Stimulated activated CD4-positive, alpha-beta T cell treated with anti-CD3 and anti-CD28 coated beads, TNF-alpha, amount 100 ng/mL, for 1 hour (primary cell): ENCODE measurements at places on chromosomes 11 and 22.

DNA sequence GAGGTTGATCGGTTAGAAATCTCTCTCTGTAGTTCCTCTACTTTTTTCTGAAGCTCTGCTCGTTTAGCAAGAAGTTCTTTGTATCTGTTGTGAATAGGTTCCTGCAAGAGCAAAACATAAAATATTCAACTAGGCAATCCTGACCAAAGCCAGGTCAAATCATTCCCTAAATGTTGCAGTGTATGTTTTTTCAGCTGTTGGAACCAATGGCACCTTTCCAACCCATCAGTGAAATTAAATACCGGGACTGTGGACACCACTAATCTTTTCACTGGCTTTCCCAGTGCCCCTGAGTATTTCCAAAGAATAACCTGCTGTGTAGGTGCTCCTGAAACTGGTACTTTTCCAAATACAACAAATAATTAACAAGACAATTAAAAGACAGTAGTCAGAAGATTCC is 45.1 kb downstream of the CEP57 start:
- no peak for DNase-seq

DNA sequence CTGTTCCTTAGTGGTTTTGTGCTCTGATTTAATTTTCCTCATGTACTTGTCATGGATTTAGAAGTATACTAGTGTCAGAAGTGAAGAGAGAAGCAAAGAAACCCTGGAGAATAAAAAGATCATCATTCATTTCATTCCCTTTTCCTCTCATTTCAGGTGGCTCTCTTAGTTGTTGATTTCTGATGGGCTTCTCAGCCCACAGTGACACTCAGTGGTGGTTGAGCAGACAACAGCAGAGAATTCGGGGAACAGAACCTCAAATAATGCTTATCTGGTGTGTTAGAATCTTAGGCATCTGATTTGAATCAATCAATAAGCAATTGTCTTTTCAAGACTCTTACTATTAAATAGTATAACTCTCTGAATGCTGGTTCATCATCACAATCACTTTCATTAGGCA is 1289.4 kb downstream of the FAM181B start:
- DNase-seq: no peak

DNA sequence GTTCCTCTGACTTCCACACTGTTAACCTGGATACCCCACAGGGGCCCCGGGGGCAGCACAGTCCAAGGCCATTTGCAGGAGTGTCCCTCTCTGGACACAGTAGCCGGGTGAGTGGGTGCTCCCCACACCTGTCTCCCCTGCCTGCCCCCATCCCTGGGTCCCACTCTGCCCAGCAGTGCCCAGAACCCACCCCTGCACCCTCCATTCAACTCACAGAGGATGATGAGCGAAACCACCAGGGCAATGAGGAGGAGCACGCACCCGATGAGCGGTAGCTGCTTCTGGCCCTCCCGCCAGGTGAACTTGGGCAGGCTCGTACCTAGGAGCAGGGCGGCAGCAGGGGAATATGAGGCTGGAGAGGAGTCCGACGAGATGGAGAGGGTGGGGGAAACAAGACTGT is 12.2 kb downstream of the TMPRSS13 start:
- DNase-seq: no peak

DNA sequence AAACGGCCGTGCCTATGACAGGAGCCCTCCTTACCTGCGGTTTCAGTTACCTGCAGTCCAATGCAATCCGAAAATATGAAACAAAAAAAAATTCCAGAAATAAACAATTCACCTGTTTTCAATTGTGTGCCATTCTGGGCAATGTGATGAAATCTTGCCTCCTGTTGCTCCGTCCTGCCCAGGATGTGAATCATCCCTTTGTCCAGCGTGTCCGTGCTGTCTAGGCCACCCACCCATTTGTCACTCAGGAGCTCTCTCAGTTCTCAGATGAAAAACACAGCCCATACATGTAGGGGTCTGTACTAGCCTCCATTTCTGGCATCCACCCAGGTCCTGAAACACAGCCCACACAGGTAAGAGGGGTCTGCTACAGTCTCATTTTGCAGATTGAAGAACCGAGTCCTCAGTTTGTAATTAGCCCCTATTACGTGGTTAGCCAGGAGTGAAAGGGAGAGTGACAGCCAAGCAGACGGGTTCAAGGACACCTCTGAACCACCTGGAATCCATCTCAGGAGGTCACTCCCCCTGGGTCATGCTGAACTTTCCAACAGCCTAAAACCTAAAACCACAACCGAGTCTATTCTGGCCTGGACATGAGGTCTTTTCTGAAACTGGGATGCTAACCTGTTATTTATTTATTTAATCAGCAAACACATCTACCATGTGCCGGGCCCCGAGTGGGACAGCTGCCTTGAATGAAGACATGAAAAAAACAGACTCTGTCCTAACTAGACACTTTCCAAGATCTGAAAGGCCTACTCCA is 317.2 kb downstream of the SHANK2 start:
- DNase-seq: no peak

DNA sequence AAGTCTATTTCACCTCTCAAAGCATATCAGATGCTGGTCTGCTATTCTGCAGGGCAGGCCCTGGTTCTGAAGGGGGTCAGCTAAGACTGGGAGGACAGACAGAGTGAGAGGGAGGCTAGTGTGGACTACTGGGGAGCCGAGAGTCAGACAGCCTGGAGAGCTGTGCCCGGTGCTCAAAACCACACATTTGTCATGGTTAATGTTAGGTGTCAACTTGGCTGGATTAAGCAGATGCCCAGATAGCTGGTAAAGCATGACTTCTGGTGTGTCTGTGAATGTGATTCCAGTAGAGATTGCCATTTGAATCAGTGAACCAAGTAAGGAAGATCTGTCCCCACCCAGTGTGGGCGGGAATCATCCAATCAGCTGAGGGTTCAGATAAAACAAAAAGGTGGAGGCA is 102.6 kb downstream of the SNX19 start:
- DNase-seq: no peak

DNA sequence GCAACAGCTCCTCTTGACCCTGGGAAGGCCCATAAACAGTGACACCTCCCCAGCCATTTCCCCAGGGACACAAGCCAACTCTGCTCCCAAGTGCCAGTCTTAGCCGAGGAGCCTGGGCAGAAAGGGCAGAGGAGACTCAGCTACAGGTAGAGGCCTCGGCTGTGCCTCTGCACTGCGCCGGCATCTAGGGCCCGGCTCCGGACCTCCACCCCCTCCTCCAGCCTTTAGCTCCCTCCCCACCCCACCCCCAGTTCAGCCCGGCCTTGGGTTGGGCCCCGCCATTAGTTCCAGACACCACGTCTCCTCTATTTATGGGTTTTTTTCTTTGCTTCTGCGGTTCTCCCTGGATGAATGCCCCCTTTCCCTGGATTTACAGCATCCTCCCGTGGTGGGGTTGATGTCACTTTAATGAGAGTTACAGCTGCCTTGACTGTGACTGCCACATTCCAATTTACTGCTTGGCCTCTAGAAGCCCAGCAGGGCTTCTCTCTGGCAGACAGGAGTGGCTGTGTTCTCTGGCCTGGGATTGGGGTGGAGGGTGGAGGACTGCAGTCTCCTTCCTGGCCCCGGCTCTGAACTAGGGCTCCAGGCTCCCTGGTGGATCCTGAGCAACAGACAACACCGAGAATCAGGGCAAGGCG is 13.5 kb upstream of the OAF start:
- no peak for DNase-seq

- no peak for DNase-seq
Observed at GRCh38 chr11:112274007-112274783, 13.5 kb upstream of the PLET1 start.

DNA sequence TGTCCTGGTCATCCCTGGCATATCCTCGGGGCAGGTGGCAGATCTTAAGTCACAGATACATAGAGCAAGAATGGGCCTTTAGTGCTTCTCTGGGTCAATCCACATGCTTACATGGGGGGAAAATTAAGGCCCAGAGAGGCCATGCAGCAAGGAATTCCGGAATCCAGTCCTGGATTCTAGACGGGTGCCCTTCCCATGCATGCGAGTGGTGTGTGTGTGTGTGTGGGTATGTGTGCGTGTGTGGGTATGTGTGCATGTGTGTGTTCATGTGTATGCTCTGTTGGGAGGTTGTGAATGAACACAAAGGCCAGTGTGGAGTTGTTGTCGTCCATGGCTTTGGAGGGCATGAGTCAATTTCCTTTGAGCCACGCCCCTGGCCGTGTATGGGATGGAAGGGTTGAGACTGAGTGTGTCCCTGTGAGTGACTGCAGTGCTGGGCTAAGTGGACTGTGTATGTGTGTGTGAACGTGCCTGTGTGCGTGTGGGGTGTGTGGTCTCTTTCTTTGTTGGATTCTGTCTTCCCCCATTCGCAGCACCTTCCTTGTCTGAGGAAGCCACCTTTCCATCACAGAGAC is 33.4 kb upstream of the EIF3D start:
- DNase-seq: no peak

GRCh38 chr11:100546714-100547113 is 140.4 kb upstream of the ARHGAP42 start:
- DNase-seq: no peak

DNA sequence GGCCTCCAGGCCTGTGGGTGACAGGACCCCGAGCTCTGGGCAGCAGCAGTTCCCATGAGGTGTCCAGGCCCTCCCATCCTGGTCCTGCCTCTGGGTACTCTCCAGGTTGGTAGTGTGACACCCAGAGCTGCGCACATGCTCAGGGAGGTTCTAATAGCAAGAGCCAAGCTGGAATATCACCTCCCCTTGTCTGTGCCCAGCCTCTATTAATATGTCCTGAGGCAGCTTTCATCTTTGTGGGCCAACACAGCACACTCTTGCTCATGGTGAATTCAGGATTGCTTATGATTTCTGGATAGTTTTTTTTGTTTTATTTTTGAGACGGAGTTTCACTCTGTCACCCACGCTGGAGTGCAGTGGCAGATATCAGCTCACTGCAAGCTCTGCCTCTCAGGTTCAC is 3.3 kb downstream of the P2RX6 start:
- no peak for DNase-seq

DNA sequence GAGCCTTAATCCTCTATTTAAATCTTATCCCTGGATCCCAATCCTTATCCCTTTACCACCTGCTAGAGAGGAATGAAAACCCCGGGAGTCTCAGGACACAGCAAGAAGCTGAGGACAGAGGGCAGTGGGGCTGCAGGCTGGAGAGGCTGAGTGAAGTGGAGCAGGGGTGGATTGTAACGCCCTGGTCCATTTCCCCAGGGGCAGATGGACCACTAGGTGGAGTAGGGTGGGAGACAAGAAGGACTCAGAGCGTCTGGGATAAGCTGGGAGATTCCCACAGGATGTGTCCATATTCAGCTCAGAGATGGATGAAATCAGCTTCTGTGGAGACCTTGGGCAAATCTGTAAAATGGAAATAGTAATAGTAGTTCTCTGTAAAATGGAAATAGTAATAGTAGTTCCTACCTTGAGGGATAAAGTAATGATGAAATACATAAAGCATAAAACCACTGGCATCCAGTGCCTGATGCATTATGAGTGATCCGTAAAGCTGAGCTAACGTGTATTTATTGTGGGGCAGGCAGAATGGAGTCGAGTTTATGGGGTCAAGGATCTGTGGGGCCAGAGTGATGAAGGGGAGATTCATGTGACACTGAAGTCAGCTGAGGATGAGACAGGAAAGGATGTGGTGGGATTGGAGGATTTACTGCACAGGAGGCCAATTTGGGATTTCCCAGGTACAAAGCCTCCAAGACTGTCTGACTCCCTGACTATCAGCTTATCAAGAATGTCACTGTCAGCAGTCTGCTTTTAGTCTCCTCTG is 1.9 kb upstream of the ROBO4 start:
- no peak for DNase-seq

DNA sequence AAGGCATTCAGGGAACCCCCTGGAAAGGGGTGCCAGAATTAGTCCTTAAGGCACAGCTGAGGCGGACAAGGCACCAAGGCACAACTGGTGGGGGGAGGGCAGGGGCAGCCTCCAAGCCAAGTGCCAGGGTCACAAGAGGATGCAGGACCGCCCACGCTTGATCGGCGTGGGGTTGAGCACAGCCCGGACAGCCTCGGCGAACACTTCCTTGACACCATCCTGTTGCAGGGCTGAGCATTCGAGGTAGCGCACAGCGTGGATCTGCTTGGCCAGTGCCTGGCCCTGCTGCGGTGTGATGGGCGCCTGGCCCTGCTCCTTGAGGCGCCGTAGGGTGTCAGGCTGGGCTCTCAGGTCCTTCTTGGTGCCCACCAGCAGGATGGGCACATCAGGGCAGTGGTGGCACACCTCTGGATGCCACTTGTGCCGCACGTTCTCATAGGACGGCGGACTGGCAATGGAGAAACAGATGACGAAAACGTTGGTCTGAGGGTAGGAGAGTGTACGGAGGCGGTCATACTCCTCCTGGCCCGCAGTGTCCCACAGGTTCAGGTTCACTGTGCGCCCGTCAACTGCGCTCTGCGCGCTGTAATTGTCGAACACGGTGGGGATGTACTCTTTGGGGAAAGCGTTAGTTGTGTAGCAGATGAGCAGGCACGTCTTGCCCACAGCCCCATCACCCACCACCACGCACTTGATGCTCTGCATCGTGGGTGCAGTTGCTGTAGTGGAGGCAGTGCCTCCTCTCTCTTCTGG is 13.1 kb downstream of the RHOG start:
- no peak for DNase-seq

- no peak for DNase-seq
Observed at GRCh38 chr11:45470151-45470793, 184.1 kb upstream of the SYT13 start.

GRCh38 chr11:40514124-40514523 is 945.3 kb downstream of the LRRC4C start:
- no peak for DNase-seq

DNA sequence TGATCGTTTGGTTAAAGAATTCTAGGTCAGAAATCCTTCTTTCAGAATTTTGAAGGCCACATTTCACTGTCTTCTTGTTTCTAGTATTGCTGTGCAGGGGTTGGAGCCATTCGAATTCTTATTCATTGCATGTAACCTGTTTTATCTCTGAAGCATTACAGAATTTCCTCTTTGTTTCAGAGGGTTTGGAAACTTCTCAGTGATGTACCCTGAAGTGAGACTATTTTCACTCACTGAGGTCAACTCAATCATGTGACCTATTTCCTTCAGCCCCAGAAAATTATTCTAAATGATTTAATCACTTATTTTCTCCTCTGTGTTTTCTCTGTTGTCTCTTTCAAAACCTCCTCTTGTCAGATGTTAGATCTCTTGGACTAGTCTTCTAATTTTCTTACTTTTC is 147.8 kb downstream of the ENTHD1 start:
- no peak for DNase-seq

DNA sequence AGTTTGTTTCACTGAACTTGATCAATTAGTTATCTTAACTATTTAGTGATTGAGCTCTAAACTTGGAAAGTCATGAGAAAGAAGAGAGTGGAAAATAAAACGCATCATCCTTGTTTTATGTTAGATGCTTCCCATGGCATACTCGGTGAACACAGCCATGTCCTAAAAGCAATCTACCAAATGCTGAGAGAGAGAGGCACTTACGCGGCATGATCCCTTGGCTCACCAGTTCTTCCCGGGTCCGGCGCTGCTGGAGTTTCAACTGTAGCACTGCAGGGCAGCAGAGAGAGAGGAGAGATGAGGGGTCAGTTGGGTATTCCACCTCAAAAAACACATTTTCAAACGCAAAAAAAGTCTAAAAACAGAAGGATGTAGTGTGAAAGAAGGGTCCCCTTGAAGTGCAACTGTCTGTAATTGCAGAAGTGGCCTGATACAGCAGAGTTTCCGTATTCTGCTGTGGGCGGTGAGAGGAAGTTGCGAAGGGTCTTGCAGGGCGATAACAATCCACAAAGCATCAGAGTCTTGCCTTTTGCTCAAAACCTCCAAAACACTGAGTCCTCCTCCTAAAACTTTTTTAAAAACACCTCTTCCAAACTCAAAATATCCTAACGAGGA is 92.7 kb downstream of the SGSM3 start:
- DNase-seq: no peak

- peak; percentile 92 for DNase-seq
Observed at GRCh38 chr11:65422633-65423515, at the start of gene NEAT1. Gene NEAT1 (plus strand): TSS chr11:65422798.
